Suppressor macrophage treated with lipopolysaccharide for 4 hours (primary cell): ENCODE measurements at places on chromosomes 5 and 9.

DNA sequence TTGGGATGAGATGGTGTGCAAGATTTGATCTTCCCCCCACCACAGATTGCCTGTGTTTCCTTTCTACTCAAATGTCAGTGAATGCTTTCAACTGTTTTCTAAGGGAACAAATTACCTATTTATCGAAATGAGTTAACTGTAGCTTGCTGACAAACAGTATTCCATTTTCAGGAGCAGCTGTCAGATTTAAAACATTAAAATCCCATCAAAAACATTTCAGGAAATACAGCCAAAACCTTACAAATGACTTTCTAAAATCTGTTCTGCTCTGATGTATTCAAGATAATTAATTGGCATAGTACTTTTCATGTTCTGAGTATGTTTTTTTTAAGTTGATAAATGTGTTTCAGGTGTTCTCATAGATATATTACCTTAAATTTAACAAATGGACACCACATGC lies 158.0 kb upstream of the DMRTA1 start:
- DNase-seq: no peak

GRCh38 chr5:101390151-101390908 lies 487.2 kb upstream of the ST8SIA4 start:
- peak; percentile 45 for DNase-seq

DNA sequence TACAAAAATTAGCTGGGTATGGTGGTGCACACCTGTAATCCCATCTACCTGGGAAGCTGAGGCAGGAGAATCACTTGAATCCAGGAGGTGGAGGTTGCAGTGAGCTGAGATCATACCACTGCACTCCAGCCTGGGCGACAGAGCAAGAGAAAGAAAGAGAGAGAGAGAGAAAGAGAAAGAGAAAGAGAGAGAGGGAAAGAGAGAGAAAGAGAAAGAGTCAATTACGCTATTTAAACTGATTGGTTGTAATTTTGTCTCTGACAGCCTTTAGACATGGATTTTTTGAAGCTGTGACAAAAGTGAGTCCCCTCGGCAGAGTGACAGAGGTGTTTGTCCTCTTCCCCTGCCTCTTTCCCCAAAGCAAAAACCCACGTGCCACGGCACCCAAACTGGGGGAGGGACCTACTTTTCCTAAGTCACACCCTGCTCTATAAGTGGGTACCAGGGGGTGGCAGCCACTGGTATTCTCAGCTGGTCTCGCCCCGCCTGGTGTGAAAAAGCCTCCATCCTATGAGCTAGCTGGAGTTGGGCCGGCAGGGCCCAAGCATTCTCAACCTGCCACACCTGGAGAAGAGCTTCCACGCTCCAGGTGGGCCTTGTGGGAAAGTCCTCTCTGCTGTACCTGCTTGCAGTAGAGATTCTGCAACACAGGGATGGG lies 3.4 kb upstream of the CFAP157 start:
- DNase-seq: no peak

- no peak for DNase-seq
Measured at GRCh38 chr5:56833325-56833724, 18.0 kb downstream of the MAP3K1 start.

GRCh38 chr9:108831496-108832178 lies 24.1 kb downstream of the ACTL7B start:
- DNase-seq: no peak

GRCh38 chr9:96209407-96210271 lies 92.3 kb downstream of the HSD17B3 start:
- DNase-seq: peak; percentile 71

- DNase-seq: no peak
Measured at GRCh38 chr9:89668216-89668865, 63.5 kb downstream of the GADD45G start.

- DNase-seq: peak; percentile 37
Measured at GRCh38 chr5:76363352-76364225, 39.5 kb upstream of the IQGAP2 start.

DNA sequence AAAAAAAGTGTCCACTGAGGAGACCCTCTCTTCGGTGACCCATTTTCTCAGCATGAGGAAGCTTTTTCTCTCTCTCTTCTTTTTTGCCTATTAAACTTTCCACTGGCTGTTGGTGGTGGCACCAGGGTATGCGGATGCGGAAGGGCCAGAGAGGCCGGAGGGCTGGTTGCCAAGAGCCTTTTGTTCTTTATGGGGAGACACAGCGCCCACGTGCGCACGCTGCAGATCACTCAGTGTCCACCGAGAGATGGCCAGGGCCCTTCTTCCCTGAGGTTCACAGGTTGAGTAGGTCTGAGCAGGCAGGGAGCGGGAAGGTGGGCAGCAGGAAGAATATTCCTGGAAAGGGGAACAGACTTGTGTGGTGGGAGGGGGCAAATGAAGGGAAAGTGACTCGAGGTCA lies 69.1 kb downstream of the STK10 start:
- no peak for DNase-seq

DNA sequence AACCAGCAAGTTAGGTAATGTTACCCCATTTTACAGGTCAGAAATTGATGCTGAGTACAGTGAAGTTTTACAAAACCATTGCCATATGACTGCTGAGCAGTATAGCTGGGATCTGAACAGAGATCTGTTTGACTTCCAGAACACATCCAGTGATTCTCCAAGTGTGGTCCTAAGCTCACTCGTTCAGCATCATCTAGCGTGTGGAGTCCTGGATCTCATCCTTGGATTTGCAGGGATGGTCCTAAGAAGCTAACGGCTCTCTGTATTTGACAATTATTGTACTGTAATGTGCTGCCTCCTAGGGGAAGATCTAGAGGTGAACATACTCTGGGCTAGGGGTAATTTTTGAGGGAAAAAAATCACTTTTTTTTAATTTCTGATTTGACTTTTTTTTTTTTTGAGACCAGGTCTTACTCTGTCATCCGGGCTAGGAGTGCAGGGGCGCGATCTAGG lies 1.4 kb downstream of the SLC26A2 start:
- peak; percentile 45 for DNase-seq

DNA sequence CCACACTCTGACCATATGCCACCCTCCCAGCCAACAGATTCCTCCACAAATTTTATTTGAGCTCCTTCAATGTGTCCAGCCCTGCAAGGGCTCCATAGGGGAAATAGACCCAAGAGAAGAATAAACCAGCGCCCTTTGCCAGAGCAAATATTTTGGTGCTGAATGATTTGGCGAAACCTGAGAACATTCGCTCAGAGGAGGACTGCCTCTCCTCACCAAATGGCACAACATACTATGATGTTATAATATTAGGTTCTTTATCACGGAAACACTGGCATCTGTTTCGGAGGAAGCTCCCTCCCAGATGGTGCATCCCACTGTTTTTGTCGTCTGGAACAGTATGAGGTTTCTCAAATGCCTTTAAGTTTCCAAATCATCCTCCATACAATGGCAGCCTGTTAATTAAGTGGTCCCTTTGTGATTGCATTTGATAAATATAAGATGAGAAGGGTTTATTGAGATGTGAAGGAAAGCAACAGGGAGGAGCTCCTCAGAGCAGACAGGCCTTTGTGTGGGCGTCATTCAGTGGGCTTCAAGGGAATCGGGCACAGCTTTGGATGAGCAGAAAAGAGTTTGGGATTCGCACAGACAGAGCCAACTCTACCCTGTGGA lies 139.1 kb upstream of the ADRA1B start:
- no peak for DNase-seq

GRCh38 chr5:156826150-156826549 lies 23.9 kb upstream of the PPP1R2B start:
- DNase-seq: no peak

GRCh38 chr9:110173322-110173642 lies 34.7 kb downstream of the C9orf152 start:
- DNase-seq: no peak

- peak; percentile 26 for DNase-seq
Measured at GRCh38 chr5:95284572-95285408, at the start of gene MCTP1. Gene MCTP1, minus strand, starts transcription at chr5:95285094.

DNA sequence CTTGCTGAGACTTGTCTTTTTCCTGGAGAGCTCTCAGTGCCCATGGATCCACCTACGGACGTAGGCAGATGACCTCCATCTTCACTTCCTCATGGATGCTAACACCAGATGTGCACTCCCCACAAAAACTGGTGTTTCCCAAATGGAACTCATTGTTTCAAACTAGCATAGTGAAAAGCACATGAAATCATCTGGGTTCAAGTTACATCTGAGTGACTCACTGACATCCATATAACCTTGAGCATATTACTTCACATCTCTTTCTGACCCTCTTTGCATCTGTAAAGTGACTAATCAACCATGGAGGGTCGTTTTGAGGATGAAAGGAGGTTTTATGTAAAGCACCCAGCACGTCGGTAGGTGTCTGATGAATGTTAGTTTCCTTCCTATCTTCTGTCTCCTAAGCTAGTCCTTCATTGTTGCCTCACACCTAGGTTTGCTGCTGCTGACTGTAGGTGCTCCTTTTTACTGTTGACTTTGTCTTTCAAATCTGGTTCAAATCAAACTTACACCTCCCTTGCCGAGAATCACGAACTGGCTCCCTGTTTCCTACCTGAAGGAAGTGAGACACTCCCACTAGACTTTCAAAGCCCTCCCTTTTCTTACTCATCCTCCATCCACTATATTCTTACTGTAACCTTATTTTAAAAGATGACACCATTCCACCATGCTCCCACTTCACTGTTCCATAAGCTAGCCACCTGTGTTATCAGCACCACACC lies 10.3 kb downstream of the OCLN start:
- peak; percentile 22 for DNase-seq

- no peak for DNase-seq
Measured at GRCh38 chr5:25029004-25029403, 384.2 kb upstream of the CDH10 start.
